ENCODE measurements at places on chromosomes 5 and 9. TPM values are rescaled to one million over a fixed set of nuclear protein-coding genes. Genes with fewer than 3 reads are reported as not detected.

Gene SEMA4D
- total RNA-seq, result 24.7 TPM

Gene LVRN
- 0.59 TPM for total RNA-seq

Gene TMCO6
- 3.2 TPM for total RNA-seq

Gene FABP6
- 3.3 TPM for total RNA-seq

Gene GNPDA1
- total RNA-seq, result 20.2 TPM

Gene FOXI1
- not detected for total RNA-seq

Gene TAF11L10
- total RNA-seq, result not detected

Gene SRD5A1
- 2.3 TPM for total RNA-seq

Gene PCDHGA9
- total RNA-seq, result 4.5 TPM

Measured in left ventricle myocardium superior (tissue), 1 donor.